GM20000 (cell line): ENCODE measurements at places on chromosomes 7 and 10.

DNA sequence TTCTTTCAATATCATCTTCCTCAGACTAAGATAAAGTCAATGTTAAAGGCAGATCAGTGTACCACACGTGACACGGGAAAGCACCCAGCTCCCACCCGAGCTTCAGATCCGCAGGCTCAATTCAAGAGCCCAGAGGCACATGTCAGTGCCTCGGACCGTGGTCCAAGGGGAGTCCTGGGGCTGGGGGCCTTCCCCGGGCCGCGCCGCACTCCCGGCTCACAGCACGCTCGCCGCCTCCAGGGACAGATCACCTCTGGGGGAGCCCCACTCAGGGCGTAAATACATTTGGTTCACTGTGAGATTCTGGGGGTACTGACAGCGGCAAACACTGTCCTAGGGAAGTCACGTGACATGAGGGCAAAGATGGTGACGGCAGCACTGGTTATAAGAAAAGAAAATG is 10.8 kb downstream of the BNIP3 start:
- DNase-seq, result no peak

- DNase-seq, result no peak
Measured at GRCh38 chr7:75033064-75033463, 40.5 kb downstream of the RCC1L start.

- DNase-seq, result no peak
Measured at GRCh38 chr10:71998119-71998839, 34.1 kb downstream of the CHST3 start.

DNA sequence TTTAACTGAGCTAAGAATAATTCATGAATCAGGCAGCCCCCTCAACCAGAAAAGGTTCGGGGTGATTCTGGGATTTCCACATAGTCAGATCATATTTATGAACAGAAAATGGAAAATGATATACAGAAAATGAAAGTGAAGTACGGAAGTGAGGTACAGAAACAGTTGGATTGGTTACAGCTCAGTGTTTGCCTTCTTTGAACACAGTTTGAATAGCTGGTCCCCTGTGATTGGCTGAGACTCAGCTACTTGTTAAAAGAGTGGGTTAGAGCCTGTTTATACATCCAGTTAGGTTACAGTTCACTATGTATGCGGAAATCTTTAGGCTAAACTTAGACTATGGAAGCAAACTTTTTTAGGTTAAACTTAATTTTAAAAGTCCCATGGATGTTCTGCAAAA is 511.7 kb downstream of the PLXDC2 start:
- DNase-seq, result no peak

DNA sequence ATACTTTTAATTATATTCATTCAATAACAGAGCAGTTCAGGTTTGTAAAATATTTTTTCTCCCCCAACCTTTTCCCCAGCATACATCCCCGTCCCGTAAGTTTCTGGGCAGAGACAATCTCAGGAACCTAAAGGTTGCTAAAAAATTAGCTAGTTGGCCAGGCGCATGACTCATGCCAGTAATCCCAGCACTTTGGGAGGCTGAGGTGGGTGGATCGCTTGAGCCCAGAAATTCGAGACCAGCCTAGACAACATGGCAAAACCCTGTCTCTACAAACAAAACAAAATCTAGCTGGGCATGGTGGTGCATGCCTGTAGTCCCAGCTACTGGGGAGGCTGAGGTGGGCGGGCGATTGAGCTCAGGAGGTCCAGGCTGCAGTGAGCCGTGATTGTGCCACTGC is 40.2 kb downstream of the TCF7L2 start:
- DNase-seq, result no peak

- DNase-seq, result no peak
Measured at GRCh38 chr7:16660702-16661464, 14.9 kb downstream of the BZW2 start.

DNA sequence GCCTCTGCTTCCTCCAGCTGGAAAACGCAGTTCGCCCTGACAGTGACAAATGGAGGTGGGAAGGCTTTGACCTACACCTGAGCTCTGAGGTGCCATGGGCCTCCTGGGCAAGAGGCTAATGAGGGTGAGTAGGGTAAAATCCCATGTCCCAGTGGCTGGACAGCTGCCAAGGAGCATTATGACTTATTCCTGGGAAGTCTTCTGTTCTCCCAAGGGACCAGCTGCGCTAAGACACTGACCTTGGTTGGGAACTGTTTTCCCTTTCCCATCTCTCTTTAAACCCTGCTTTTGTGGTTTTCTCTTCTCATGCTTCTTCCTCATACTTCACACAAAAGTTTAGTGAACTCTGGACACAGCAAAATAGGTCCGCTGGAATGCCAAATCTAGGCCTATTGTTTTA is 72.6 kb downstream of the COPG2 start:
- no peak for DNase-seq

- no peak for DNase-seq
Measured at GRCh38 chr7:71636329-71636728, 504.4 kb downstream of the GALNT17 start.

GRCh38 chr10:68756246-68756645 is 35.2 kb downstream of the CCAR1 start:
- no peak for DNase-seq

GRCh38 chr10:132516771-132517725 is 20.5 kb upstream of the INPP5A start:
- peak; percentile 26 for DNase-seq

- no peak for DNase-seq
Measured at GRCh38 chr10:113128450-113129070, 178.5 kb downstream of the TCF7L2 start.

- DNase-seq, result no peak
Measured at GRCh38 chr7:268991-269390, 21.0 kb upstream of the FOXL3 start.

- no peak for DNase-seq
Measured at GRCh38 chr10:129602938-129603535, 136.0 kb downstream of the MGMT start.

GRCh38 chr10:128109707-128110106 is 16.5 kb downstream of the MKI67 start:
- no peak for DNase-seq

GRCh38 chr7:100066953-100067352 is 14.6 kb downstream of the ZNF3 start:
- DNase-seq, result no peak

- no peak for DNase-seq
Measured at GRCh38 chr10:114303556-114303955, 64.5 kb downstream of the VWA2 start.

DNA sequence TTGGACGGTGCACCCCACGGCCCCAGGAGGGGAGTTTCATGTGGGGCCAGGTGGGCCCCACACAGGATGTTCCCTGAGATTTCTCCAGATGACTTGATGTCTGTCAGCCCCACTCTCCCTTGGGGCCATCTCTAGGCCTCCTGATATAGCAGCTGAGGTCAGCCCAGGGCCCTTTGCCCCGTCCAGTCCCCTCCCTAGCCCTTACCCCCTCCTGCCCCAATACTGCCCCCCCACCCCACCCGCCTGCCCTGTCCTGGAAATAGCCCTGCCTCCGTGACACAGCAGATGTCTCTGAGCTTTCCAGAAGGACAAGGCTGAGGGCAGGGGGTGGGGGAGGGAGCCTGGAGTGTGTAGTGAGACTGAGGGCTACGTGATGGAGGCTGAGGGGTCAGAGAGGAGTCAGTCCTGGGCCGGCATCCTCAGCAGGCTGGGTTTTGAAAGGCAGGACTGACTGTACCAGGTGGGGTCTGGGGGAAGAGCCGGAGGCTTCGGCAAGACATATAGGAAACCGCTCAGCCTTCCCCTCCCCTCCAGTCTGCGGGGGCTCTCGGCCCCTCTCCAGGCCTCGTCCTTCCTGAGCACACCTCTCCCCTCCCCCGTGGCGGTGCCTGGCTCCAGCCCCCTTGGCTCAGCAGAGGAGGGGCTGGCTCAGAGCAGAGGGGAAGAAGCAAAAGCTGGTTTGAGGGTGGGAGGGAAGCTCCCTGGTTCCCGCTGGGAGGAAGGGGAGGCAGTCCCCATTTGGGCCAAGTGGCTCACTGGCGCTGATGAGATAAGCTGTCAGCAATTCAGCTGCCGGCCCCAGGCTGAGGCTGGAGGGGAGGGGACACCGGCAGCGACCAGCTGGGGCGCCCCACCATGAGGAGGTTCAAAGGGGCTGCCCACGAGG is 2.0 kb downstream of the FLNC start:
- peak; percentile 54 for DNase-seq

- DNase-seq, result no peak
Measured at GRCh38 chr10:98115031-98115787, 19.2 kb upstream of the R3HCC1L start.

- DNase-seq, result no peak
Measured at GRCh38 chr10:44278837-44279324, 106.0 kb downstream of the CXCL12 start.

DNA sequence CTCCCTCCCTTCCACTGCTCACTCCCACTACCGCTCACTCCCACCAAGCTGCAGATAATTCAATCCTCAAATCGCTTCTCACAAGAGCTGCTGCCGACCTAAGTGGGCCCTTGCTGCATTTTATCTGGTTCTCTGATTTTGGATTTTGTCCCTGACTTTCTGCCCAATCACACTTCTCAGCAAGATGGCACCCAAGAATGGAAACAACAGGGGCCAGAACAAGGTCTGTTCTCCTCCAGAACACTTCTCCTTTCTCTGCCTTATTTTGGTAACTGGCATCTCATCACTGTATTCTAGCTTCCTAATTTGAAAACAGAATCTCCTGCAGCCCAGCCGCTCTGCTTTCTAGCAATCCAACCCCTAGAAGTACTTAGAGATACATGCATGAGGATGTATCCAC is 172.8 kb downstream of the GRID1 start:
- no peak for DNase-seq

DNA sequence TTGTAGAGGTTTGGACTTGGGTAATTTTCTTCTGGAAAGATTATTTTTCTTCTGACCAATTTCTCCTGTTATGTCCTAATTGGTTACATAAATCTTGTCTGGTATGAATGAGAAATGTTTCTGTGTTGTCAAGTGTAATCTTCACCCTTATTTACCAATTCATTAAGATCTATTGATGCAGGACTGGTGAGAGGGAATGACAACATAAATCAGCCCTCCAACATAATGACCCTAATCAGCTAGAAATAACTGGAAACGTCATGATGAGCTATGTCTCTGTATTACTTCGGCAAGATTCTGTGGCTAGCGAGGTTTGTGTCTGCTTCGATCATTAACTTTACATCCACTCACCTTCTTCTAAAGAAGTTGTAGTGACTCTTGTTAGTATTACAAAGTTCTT is 3.5 kb downstream of the FOXP2 start:
- DNase-seq, result no peak

DNA sequence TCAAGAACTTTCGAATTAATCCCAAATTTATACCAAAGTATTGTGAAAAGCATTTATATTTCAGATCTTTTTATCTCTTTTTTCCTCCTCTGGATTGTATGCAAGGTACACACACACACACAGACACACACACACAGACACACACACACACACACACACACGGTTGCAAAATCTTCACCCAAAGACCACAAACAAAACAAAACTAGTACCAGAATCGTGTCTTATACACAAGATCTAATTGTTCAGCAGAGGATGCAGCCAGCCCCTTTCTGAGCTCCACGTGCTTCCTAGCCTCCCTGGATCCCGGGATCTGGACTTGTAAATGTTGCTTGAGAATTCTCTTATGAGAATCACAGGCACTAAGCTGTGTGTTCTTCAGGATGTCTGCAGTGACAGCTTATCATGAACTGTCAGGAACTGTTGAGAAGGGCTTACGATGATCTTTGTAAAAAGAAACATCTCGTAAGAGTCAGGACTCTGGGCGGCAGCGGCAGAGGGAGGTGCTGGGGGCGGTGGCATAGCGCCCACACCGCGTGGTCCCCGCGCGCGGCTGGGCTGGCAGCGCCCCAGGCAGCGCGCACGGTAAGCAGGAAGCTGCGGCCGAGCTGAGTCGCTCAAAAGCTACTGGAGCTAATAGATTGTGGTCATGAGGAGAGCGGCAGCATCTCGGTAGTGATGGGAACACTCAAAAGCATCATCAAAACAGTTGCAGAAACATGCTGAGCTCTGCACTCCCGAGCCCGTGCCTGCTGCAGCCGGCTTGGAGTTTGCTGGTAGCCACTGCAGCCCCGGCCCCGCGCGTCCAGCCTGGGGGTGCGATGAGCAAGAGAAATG is 277.6 kb downstream of the GATA3 start:
- peak; percentile 55 for DNase-seq

DNA sequence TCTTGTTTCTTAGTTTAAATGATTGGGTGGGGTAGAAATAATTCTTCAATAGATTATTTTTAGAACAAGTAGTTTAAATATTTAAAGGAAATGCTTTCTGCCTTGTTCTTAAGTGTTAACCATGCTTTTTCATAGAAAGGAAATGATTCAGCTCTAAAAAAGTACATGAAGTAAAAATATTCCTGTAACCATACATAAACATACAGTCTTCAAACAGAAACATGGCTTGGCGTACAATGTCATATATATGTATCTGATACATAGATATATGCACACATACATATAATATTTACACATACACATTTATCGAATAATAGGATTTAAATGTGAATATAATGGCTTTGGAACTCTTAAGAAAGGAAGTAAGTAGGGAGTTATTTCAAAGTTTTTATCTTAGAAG is 84.4 kb downstream of the RUNDC3B start:
- no peak for DNase-seq

GRCh38 chr10:124289851-124290795 is 128.6 kb downstream of the OAT start:
- peak; percentile 60 for DNase-seq

- DNase-seq, result no peak
Measured at GRCh38 chr10:30773501-30773900, 143.9 kb upstream of the LYZL2 start.

GRCh38 chr7:79216236-79216635 is 237.2 kb downstream of the MAGI2 start:
- no peak for DNase-seq

DNA sequence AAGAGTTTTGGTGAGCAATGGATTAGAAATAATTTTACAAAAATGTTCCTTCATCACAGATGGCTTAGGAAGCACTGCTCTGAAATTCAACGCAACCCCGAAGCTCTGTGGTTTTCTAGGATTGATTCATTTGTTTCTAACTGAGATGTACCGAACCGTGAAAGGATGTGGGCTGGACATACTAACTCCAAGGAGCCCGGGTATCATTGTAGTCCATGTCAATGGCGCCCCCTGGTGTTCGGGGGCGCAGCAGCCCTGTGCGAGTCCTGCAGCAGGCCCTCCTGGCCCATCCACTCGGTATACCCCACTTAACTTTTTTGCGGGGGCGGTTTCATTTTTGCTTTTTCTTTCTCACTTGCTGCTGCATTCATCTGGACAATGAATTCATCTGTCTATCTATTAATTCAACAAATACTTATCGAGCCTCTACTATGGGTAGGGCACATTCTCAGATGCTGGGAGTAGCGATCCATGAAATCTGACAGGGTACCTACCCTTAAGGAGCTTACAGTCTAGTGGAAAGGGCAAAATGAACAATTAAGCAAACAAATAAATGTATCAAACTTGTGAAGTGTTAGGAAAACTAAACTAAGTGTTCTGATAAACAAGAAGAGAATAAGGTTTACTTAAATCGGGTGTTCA is 25.2 kb upstream of the ITPRID1 start:
- DNase-seq, result peak; percentile 68

GRCh38 chr7:93622036-93623033 is 47.8 kb upstream of the CALCR start:
- no peak for DNase-seq

- no peak for DNase-seq
Measured at GRCh38 chr10:99695761-99696160, 36.2 kb downstream of the COX15 start.
